ENCODE measurements at places on chromosomes 4 and X.

- DNase-seq: no peak
Measured at GRCh38 chr4:63898961-63899360, 510.3 kb downstream of the TECRL start.

GRCh38 chrX:68719904-68720614 lies 72.6 kb downstream of the STARD8 start:
- no peak for DNase-seq

DNA sequence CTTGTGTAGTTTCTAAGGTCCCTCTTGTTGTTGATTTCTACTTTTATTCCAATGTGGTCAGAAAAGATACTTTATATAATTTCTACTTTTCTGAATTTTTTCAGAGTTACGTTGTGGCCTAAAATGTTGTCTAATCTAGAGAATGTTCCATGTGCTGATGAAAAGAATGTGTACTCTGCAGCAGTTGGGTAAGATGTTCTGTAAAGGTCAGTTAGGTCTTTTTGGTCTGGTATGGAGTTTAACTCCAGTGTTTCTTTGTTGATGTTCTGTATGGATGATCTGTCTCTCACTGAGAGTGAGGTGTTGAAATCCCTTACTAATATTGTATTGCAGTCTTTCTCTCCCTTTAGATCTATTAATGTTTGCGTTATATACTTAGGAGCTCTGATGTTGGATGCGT lies 37.0 kb upstream of the GPRIN3 start:
- no peak for DNase-seq

GRCh38 chr4:154586296-154587033 lies 4.1 kb downstream of the FGA start:
- no peak for DNase-seq

GRCh38 chr4:80235451-80235850 lies 31.0 kb upstream of the FGF5 start:
- peak; percentile 76 for DNase-seq

DNA sequence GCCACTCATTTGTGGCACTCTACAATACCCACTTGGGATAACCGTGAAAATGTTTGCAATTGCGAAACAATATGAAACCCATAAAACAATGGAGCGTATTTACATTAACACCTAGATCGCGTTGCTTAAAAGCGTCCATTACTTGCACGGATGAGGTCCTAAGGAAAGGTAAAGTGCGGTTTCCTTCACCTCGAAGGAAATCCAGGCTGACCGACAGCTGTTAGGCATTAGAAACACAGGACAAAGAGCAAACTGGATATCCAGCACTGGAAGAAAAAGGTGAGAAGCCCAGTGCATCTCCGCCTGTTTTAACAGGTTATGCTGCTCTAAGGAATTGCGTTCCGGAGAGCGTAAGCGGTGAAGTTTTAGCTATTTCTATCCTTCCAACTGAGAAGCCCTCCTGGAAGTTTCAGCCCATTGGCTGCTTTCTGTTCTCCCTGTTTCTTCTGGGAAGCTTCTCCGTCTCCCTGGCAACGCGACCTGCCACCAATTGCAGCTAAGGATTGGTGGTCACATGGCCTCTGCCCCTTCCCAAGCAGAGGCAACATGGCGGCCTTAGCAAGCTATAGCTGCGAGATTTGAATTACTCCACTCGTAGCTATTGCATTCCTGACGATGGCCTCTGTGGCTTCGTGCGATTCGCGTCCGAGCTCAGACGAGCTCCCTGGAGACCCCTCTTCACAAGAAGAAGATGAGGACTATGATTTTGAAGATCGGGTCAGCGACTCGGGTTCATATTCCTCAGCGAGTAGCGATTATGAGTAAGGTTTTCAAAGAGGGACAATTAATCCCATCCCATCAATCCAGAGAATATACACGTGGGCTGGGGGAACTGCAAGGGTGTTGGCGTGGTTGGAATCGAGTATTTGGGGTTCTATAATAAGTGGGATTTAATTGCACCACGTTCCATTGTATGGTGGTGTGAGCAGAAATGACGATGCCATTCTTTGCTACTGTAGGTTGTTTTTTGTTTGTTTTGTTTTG lies at the start of gene INTU:
TSS of gene INTU (plus strand) at position 538 of the 984 bp plus-strand sequence. CDS start at position 616, 78 bp downstream.
- peak; percentile 96 for DNase-seq

DNA sequence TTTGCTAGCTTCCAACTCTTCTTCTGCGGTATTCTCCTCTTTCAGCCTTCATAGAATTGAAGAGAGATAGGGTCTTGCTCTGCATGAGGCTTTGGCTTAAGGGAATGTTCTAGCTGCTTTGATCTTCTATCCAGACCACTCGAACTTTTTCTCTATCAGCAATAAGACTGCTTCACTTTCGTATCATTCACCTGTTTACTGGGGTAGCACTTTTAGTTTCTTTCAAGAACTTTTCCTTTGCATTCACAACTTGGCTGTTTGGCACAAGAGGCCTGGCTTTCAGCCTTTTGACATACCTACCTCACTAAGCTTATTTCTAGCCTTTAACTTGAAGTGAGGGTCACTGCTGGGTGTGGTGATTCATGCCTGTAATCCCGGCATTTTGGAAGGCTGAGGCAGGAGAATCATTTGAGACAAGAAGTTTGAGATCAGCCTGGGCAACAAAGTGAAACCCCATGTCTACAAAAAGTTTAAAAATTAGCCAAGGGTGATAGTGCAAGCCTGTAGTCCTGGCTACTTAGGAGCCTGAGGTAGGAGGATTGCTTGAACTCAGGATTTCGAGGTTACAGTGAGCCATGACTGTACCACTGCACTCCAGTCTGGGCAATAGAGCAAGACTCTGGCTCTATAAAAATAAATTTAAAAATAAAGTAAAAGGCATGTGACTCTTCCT lies 47.1 kb upstream of the HPGDS start:
- no peak for DNase-seq

- peak; percentile 43 for DNase-seq
Measured at GRCh38 chrX:12080265-12080664, 58.0 kb upstream of the FRMPD4 start.

DNA sequence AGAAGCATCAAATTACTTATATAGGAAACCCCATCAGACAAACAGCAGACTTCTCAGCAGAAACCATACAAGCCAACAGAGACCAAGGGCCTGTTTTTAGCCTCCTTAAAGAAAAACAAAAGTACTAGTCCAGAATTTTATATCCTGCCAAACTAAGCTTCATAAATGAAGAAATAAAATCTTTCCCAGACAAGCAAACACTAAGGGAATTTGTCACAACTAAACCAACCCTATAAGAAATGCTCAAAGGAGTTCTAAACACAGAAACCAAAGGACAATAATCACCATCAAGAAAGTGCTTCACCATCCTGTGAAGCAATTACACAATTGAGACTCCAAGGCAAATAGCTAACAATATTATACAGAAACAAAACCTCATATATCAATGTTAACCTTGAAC lies 238.6 kb downstream of the NKX6-1 start:
- no peak for DNase-seq

DNA sequence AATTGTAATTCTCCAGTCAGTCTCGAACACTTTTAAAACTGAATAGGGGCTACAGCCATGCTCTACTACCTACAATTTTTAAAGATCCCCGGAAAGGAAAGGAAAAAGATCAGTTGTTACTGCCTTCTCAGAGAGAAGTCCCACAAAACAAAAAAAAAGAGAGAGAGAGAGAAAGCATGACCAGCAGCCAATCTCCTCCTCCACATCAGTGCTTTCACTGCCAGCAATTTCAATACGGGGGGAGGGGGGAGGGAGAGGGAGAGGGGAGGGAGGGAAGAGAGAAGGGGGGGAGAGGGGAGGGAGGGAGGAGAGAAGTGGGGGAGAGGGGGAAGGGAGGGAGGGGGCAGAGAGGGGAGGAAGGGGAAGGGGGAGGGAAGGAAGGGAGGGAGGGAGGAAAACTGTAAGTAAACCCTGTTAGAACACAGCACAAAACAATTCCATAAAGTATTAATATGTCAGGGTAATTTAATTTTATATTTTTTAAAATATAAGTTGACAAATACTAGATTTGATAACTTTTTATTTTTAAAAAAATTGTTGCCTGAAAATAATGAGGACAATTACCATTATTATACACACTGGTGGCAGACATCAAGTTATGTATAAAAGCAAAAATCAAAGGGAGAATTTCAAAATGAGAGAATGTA lies 108.0 kb downstream of the LRBA start:
- no peak for DNase-seq

GRCh38 chr4:13527981-13528820 lies 16.1 kb downstream of the NKX3-2 start:
- DNase-seq: peak; percentile 55

GRCh38 chr4:22486276-22486675 lies 29.6 kb downstream of the ADGRA3 start:
- no peak for DNase-seq

DNA sequence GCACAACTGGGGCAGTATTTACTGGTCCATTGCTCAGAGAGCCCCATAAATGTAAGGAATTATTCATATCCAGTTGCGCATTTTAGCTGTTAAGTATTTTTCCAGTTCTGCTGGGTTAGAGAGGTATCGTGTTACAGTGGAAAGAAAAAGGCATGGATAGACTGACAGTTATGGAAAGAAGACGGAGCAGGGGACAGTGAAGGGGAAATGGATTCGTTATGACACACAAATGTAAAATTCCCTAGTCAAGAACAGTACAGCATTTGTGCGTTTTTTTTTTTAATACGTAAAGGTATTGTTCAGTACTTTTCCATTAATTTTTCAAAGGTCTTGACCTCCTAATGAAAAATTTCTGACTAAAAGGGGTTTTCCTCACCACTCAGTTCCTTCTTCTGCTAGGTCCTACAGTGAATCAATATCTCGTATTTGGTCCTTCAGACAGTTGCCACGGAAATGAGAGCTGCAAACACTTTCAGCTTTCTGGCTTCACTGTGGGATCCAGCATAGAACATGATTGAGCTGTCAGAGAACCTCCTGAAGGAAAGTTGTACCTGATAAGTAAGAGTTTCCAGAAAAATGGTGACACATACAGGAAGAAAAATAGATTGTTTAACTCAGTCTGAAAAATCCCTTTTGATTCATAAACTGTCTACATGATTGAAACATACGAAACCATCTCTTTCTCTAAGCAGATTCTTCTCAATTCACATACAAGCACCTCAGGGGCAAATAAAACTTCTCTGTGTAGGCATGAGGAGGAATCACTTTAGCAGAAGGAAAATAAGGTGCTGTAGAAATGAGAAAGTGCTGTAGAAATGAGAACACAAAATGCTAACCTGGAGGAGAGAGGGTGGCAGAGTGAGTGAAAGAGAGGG lies 21.8 kb upstream of the BBS12 start:
- DNase-seq: peak; percentile 22

- DNase-seq: no peak
Measured at GRCh38 chr4:88275516-88275915, 8.8 kb downstream of the PPM1K start.

DNA sequence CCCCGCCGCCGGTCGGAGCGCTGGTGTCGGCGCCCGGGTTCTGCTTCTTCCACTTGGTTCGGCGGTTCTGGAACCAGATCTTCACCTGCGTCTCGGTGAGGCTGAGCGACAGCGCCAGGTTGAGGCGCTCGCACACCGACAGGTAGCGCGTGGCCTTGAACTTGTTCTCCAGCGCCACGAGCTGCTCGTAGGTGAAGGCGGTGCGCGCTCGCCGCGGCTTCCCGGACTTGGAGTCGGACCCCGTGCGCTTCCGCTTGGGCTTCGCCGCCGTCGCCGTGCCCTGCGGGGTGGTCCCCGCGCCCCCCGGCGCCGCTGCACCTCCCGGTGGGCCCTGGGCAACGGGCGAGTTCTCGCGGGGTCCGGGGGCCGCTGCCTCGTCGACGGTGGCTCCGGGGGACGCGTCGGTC lies 3.1 kb downstream of the NKX1-1 start:
- no peak for DNase-seq

DNA sequence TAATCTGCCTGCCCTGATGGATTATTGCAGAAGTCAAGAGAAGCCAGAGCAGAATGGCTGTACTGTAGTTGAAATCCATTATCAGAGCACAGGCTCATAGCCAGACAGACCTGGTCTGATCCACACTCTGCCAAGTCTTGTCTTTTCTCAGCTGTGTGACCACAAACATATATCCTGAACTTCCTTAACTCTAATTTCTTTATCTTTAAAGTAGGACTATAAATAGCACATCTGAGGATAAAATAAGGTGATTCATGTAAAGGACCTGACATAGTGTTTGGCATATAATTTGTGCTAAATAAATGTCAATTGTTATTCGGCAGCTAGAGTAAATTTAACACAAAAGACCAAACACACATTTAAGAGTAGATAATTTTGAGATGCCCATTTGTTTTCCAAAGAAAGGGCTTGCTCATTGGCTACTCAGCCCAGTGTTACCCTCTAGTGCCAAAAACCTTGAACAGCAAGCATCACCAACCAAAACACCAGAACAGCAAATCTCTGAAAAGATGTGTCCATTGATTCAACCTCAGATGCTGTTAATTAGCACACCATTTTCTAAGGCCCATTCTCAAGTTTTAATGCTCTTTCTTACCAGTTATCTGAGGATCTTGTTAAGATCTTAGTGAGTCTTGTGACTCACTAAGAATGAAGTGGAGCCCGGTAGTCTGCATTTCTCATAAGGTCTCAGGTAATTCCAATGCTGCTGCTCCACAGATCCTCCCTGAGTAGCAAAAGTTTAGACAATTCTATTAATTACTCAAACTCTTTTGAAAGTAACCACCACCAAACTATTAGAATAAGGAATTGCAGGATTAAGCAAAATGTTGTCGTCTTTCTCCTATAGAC lies 108.8 kb downstream of the HHIP start:
- DNase-seq: peak; percentile 47

- DNase-seq: no peak
Measured at GRCh38 chrX:68749426-68749825, 79.4 kb upstream of the EFNB1 start.

DNA sequence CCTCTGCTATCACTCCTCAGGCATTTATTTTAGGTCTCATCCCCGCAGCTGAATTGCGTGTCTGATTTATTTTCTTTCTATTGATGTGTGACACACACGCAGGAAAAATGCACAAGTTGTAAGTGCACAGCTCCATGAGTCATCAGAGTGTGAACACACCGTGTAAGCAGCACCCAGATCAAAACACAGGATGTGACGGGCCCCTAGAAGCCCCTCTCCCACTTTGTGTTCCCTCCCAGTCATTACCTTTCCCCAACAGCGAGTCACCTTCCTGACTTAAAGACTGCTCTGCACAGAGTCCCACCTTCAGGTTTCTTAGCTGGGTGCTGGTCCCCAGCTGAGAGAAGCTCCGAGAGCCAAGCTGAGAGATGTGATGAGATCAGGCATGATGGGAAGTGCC lies 436.7 kb downstream of the MID1IP1 start:
- no peak for DNase-seq

DNA sequence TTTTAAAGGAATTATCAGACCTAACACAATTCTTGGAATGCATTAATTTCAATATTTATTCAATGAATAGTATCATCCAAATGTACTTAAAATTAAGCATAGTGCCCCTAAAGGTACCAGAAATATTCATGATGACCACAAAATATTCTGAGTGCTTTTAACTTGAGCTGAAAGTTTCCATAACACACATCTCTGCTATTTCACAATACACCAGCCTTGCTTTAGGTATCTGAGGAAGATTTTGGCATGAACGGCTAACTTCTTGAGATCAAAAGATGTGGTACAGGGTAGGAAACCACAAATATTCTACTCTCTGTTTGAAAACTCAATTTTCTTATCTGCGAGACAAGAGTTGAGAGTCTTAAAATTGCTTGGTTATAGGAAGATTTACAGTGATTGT lies 538.3 kb upstream of the PCDH7 start:
- DNase-seq: no peak
